ENCODE measurements at places on chromosomes 13 and 19. TPM values are rescaled to one million over a fixed set of nuclear protein-coding genes. Genes with fewer than 3 reads are reported as not detected.

ACP7 gene
- not detected for total RNA-seq

KLK10 gene
- not detected for total RNA-seq

DHRS12 gene
- 8.6 TPM for total RNA-seq

CCL25 gene
- total RNA-seq = not detected

CEACAM19 gene
- 0.58 TPM for total RNA-seq

ADGRE2 gene
- 2.3 TPM for total RNA-seq

SLC15A1 gene
- not detected for total RNA-seq

PDE4A gene
- total RNA-seq = 30.7 TPM

FCAR gene
- not detected for total RNA-seq

NTF4 gene
- not detected for total RNA-seq

XAB2 gene
- 25.3 TPM for total RNA-seq

VSIG10L gene
- total RNA-seq = not detected

DNAAF3 gene
- 1.9 TPM for total RNA-seq
